ENCODE measurements at places on chromosomes 4 and X.

GRCh38 chr4:38357546-38357945 lies 306.5 kb upstream of the KLF3 start:
- no peak for DNase-seq

GRCh38 chrX:43964936-43965335 lies 8.3 kb downstream of the NDP start:
- DNase-seq: no peak

- no peak for DNase-seq
These were observed 14.4 kb upstream of the CC2D2A start for GRCh38 chr4:15455290-15455689.

GRCh38 chr4:184250795-184251669 lies 33.4 kb upstream of the ENPP6 start:
- DNase-seq: no peak

DNA sequence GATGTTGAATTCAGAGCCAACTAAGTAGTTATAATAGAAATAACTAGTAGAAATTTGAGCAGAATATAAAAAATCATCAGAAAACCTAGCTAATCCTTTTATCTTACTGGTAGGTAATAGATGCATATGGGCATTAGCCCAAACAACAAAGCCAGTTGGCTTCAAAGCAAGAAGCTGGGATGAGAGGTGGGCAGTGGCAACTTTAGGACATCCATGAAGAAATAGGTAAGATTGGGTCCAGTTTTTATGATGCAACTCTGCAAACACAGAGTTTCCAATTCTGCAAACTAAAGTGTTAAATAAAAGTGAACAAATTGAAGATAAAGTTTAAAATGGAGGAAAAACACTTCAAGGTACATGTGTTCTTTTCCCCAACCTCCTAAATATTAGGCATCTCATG lies 5.1 kb downstream of the PGRMC2 start:
- no peak for DNase-seq

DNA sequence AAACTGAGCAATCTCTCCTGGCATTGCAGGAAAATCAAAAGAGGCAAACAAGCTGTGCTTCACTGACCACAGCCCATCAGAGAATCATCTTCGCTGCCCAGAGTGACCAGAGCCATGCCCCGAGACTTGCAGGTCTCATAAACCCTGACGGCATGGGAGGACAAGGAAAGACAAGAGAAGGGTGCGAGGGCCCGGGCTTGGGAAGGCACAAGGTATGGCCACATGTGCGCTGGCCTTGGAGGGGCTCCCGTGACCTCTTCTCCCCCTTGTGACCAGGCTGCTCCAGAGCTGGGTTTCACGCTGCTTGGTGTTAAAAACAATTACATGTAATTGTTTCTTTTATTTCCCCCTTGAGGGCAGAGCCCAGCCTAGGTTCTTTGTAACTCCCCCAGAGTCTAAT lies 20.8 kb downstream of the DCTD start:
- no peak for DNase-seq

DNA sequence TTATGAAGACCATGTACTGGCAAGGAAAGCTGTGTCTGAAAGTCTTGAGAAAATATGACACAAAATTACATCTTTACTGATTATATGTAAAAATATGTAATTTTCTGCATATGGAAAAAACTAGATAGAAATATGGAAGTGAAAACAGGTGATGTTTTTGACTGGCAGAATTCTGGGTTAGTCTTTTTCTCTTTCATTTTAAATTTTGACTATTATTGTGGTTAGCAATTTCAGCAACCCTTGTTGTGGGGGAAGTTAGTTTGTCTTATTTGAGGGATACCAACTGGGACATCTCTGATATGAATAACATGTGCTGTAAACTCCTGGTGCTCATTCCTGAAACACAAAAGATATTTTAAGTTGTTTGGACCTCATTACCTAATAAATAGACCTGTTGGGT lies 49.9 kb upstream of the CPEB2 start:
- DNase-seq: no peak

DNA sequence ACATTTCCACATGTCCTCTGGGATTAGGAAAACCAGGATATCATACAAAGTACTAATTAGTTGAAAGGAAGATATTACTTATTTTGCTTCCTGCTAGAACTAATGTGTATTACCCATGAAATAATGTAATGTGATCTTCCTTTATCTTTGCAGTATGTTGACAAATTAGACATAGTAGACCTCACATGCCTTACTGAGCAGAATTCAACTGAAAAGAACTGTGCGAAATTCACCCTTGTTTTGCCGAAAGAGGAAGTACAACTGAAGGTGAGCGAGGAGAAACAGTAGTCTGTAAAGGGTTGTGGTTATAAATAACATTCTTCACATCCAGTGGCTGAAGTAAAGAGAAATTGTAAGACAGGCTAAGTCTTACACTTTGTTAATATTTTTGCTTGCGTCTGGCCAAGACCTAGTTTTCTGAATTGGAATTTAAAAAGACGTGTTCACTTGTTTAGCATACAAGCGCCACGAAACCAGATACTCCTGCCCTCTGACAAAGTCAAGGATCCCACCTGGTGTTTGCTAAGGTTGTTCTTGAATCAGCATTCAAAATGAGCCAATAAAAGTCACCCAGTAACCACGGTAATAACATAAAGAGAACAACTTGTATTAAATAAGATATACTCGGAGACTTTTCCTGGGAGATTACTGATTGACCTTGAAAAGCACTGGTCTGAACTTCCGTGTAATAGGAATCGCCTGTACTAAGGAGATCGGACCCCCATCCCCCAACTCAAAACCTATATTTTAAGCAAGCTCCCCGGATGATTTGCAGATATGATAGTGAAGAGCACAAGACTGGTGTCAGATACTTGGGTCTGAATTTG lies 16.9 kb downstream of the STAP1 start:
- no peak for DNase-seq

GRCh38 chr4:52143815-52144214 lies 92.7 kb downstream of the SPATA18 start:
- DNase-seq: no peak

- DNase-seq: peak; percentile 59
These were observed 7.3 kb upstream of the SH3BP2 start for GRCh38 chr4:2785613-2786012.

DNA sequence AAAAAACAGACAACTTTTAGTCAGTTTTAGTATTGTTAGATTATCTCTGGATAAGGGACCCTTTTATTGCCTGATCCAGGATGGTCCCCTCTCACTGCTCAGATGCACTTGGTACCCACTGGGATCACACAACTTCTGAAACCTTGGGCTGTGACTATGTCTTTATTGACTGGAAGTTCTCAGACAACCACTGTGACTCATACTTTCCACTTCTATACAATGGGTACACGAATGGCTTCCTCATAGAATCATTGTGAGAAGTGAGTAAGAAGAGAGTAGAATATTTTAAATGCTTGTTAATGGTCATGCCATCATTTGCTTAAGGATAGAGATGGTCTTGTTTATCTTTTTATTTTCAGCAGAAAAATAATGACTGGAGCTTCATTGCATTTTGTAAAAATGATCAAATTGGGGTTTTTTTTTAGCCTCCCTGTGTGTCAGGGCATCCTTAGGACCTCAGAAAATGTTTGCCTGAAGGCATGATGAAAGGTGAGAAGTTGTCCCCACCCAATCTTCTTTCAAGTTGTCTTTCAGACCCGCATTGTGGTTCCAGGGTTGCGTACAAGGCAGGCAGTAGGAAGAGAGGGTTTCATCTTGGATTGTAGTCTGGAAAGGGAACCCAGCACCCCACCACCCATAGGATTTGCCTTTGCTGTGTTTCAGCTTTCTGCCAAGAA lies 115.1 kb downstream of the CPEB2 start:
- no peak for DNase-seq

GRCh38 chr4:118773429-118773792 lies 62.5 kb downstream of the SEC24D start:
- DNase-seq: no peak

Measured in activated CD8-positive, alpha-beta memory T cell treated with anti-CD3 and anti-CD28 coated beads, Interleukin-2, amount 50 U/mL, for 48 hours (primary cell).